CD4-positive, alpha-beta T cell treated with Interleukin-4 for 1 hour (primary cell): ENCODE measurements at places on chromosomes 4 and X.

DNA sequence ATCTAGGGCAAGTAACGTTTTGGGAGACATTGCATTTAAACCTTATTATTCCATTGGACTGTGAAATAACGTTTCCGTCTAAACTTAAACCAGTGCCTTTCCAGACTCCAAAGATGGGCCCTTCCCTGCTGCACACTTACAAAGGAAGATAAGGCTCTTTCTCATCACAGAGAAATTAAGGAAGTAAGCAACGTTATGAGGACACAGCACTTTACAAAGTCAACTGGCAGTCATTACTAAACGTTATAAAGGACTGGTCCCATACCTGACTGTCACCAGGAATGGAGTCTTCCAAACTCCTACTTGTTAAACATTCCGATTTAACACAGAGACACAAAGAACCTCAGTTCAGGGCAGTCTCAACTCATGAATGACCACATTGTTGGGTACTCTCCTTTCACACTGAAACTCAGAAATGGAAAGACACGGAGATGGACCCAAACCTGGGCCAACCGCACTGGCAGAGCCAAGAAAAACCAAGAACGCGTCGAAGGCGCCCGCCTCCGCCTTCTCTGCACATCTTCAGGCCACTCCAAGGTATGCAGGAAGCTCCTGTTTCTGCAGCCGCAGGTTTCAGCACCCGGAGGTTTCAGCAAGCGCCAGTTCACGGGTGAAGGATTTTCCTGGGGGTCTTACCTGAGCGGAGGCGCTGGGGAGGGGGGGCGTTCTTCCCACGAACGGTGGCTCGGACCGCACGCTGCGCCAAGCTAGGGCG lies 670 bp downstream of the PAPSS1 start:
- no peak for DNase-seq

GRCh38 chrX:18898492-18898891 lies 85.4 kb downstream of the PHKA2 start:
- no peak for DNase-seq

DNA sequence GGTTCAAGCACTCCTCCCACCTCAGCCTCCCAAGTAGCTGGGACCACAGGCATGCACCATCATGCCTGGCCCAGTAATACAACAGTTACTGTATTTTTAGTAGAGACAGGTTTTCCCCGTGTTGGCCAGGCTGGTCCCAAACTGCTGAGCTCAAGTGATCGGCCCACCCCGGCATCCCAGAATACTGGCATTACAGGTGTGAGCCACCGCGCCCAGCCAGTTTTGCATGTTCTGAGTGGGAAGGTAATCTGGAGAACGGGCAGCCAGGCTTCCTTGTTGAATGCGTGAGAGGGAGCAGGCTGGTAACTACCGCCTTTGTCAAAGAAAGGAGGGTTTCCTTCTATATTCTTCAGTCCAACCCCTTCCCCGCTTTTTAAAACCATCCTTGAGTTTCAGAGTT lies 9.1 kb downstream of the NOCT start:
- DNase-seq, result no peak

DNA sequence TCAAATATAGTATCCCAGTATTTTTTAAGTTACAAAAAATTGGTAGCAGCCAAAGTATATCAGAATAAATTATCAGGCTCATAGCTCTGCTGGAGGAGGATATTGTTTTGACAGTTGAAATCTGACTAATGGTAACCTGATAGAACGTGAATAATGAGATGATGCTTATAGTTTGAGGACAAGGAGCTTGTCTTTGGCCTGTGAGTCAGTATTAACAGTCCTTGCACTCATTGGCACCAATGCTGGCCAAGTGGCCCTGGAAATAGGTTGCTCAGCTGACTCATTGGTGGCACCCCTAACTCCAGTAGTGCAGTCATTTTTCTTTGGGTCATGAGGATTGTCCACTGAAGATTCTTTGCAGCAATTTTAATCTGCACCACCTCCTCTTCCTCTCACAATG lies 203.3 kb upstream of the JADE1 start:
- no peak for DNase-seq

DNA sequence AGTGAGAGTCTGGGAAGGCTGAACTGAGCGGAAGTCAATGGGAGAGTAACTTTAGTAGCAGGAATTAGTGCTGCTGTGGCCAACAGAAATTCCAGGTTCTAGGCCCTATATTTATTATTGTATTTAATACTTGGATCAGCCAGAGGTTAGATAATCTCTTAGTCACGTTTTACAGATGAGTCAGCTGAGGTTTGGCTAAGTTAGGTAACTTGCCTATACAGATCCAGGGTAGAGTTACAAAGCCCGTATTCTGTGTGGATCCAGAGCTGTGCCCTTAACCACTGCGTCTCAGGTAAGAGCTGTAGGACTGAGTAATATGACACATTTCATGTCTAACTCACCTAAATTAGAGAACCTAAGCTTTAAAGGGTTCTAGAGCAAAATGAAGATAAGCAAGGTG lies 20.5 kb downstream of the PSMD10 start:
- DNase-seq, result no peak

DNA sequence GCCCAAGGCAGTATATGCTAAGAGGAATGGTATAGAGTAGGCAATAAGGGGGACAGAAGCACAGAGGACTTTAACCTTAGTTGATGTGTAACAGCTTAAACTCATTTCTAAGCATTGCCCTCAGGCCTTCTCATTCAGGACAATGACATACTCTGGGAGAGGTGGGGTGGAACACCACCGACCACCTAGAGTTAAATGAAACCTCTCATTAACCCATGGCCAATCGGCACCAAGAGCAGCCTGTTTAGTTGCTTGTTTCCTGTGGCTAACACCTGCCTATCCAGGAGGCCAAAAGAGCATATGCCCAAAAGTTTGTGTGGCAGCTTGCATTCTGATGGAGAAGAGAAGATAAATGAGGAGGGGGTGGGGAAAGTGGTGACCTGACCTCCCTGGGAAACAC lies 88.7 kb upstream of the PLAC1 start:
- DNase-seq, result no peak
